ENCODE measurements at places on chromosomes 4 and X.

DNA sequence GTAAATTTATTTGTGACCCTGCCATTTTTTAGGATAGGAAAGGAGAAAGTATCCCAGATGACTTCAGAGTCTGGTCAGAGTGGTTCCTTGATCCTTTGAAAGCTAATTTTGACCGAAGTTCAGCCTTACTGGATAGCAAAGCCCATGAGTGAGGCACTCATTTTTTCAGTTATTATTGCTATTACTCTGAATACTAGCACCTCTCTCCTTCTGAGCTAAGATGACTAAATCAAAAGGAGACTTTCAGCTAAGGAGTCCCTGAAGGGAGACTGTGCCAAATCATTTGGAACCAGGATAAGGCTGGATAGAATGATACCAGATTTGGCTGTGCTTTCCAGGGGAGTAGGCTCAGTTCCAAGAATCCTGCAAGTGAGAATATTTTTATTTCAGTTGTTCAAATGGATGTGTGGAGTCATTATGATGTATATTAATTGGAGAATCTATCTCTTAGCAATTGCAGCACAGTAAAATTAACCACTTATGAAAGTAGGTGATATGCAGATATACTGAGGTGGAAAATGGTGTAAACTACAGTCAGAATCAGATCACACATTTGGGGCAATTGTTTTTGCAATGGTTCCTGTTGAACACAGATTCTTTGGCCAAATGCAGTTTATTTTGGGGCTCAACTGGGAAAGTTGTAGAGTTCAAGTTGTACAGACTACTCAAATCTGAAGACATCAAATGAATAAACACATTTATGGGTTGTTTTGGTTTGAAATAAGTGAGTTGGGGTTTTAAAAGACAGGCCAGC lies 1.2 kb downstream of the P2RY10 start:
- no peak for DNase-seq

DNA sequence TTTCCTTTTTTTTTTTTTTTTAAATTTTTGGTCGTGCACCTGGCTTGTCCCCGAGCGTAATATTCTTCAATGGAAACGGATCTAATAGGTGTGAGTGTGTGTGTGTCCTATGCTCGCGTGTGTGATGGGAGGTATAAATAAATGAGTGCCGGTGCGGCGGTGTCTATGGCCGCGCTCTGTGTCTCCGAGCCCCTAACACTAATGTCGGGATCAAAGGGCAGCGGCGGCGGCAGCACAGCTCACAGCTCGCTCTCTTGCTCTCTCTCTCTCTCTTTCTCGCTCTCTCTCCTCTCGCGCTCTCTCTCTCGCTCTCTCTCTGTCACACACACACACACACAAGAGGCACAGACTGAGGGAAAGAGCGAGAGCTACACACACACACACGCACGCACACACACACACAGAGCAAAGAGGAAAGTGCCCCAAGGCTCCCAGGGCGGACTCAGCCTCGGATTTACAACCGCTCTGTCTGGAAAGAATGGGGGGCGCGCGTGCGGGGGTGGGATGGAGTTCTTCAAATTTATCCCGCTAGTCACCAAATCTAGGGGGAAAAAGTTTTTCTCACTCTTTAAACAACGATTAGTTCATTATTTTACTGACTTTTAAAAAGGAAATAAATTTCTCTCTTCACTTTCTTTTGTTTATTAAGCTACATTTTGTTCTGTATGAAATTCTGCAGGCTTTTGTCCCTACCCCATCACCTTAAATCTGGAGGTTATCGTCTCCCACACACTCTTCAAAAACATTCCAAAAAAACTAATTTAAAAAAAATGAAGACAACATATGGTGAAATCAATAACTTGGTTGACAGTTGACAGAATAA lies at the start of gene ZNF827:
Gene ZNF827 (minus strand): TSS at position 206 of the 823 bp plus-strand sequence. CDS start 416 bp downstream, outside the sequence.
- peak; percentile 74 for DNase-seq

GRCh38 chrX:97845451-97845850 lies 961.7 kb downstream of the RPA4 start:
- no peak for DNase-seq

- no peak for DNase-seq
These were observed 2.7 kb downstream of the RASL11B start for GRCh38 chr4:52864793-52865192.
